RCC 7860 (cell line): ENCODE measurements at places on chromosomes 7 and 10.

- DNase-seq: no peak
Measured at GRCh38 chr7:131893631-131894340, 337.4 kb upstream of the PODXL start.

DNA sequence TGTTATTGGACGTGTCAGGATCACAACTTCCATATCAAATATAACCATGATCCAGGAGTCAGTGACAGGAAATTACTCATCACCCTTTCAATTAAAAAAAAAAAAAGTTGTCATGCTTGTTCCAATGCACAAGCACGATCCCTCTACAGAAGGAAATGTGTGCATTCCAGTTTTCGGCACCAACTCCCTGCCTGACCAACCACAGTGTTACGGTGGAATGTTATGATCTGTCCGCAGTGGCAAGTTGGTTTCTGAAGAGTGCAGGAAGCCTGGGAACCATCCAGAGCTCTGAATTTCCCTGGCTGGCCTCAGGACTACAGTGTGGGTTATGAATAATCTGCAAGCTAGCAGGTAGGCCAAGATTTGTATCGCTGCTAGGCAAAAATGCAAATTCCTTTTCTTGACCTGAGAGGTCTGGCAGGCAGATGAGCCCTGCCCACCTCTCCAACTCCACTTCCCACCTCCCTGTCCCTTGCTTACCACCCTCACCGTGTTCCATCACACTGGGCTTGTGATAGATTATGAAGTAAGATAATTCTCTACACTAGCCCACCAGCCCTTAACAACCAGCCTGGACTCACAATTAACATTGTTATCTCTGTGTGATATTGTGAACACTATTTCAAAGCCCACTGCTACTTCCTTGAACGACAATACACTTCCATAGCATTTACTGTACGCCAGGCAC, 20.4 kb downstream of the FRMPD2 start:
- DNase-seq: peak; percentile 94

GRCh38 chr7:3434611-3435010, 133.6 kb downstream of the SDK1 start:
- DNase-seq: no peak

DNA sequence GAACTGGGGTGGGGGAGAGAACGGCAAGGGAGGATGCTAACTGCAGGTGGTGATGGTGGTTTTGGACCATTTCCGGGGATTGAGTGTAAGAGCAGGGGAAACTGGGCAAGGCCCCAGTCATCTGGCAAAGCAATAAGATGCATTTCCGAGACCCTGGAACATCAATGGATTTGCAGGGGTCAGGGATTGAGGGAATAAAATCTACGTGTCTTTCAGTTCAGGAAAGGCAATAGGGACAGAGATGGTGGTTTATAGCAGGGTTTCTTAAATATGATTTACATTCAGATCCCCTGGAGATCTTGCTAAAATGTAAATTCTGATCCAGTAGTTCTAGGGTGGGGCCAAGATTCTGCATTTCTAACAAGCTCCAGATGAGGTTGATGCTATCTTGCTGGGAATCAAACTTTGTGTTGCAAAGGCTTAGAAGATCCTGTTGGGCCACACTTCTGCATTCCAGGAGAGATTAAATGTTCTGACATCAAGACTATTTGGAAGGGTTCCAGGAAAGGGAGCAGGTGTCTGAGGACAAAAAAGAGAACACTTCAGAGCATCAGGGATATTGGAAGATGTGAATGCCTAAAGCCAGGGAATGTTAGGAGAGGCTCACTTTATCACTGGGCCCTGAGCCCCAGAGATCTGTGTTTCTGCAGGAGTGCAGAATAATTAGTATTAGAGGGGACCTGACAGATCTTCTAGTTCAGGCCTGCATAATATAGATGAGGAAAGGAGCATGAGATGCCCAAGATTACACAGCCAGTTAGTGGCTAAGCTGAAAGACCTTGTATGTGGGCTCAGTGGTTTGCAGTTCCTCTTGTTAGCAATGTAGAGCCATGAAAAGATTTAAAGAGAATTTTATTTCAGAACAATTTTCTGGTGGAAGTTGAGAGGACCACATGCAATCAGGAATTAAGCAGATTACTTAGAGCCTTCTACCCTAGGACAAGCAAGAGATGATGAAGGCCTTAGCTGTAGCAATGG, 32.4 kb downstream of the BLNK start:
- DNase-seq: no peak

DNA sequence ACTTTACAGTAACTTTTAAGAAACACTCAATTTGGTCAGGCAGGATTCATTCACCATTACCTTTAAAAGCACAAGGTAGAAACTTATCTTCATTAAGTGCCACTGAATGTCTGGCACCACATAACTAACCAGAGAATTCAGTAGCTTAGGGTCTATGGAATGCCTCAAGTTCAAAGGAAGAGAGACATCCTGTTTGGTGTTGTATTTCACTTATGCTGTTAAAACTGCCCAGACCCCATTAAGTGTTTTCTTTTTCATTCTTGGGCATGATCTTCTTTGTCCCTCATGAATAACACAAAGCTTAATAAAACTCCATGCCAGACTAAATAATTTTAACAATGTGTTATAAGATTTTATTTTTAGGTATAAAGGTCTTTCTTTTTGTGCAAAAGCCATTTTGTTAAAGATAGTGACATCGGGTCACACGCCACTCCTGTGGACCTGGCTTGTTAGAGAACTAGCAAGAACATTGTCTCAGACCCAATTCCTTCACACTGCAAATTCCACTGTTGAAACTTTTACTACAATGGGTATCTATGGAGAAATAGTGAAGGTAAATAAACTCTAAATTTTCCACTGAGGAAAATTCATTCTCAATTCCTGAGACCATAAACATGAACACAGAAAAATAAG, 221.0 kb downstream of the TWIST1 start:
- no peak for DNase-seq

DNA sequence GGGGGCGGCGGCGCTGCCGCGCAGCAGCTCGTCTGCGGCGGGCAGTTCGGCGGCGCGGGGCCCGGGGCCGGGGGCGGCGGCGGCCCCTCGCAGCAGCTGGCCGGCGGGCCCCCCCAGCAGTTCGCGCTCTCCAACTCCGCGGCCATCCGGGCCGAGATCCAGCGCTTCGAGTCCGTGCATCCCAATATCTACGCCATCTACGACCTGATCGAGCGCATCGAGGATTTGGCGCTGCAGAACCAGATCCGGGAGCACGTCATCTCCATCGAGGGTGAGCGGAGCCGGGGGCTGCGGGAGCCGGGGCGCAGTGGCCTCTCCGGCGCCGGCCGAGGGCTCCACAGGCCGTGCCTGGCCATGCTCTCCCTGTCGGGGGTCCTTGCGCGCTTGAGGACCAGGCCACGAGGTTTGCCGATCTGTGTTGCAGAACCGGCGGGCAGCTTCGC, 548 bp downstream of the AGAP3 start:
- peak; percentile 30 for DNase-seq

- DNase-seq: no peak
Measured at GRCh38 chr7:43554423-43554822, 28.5 kb upstream of the STK17A start.

GRCh38 chr10:11023009-11023953, 5.6 kb downstream of the CELF2 start:
- DNase-seq: no peak

DNA sequence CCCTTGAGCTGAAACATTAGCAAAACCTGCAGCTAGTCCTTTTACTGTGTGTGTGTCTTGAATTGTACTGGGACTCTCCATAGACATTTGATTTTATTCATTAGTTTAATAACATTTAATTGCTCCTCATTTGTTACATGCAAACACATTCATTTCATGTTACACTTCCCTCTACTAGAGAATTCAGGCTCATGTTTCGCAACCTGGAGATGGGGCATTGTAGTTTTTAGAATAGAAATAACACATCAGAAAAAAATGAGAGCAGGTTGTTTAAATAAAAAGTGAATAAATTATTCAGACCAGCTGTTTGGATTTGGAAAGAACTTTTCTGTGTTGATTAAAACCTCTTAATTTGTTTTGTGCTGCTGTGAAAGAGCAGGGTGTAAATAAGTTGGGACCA, 243.9 kb downstream of the ETV1 start:
- no peak for DNase-seq
